ENCODE measurements at places on chromosomes 5 and 9.

GRCh38 chr5:142941245-142941644, 171.1 kb downstream of the ARHGAP26 start:
- DNase-seq = no peak

DNA sequence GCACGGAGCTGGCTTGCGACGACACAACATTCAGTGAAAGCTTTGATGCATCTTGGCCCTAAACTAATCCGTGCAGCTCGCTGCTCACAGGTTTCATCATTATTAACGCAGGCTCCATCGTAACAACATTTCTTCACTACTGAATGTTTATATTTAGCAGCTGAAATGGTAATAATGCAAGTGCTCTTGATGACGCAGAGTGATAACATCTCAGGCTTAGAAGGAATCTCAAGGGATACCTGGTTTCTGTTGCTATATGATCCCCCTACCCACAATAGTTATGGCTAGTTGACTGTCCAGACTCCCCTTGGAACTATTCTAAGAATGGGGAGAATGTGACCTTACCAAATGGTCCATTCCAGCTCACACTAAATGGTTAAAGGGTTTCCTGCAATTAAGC, 36.2 kb downstream of the C5 start:
- DNase-seq = no peak

DNA sequence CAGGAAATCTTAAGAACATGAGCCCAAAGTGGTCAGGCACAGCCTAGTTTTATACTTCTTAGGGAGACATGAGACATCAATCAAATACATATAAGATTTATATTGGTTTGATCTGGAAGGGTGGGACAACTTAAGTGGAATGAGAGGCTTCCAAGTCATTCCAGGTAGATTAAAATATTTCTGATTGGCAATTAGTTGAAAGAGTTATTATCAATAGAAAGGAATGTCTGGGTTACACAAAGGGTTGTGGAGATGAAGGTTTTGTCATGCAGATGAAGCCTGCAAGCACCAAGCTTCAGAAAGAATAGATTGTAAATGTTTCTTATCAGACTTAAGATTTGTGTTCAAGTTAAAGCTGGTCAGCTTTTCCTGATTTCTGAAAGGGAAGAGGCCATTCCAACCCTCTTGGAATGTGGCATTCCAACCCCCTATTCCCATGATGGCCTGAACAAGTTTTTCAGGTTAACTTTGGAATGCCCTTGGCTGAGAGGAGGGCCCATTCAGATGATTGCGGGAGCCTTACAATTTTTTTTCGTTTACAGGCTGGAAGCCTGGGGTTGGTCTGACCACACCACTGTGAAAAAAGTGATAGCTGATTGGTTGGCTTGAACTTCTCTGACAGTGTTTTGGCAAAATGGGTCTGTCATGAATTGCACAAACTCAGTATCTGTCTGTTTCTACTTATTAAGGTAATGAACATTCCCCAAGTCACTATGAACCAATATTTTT, 245.6 kb upstream of the RAI14 start:
- DNase-seq = no peak

- no peak for DNase-seq
Measured at GRCh38 chr9:104906441-104907277, 21.3 kb downstream of the ABCA1 start.

DNA sequence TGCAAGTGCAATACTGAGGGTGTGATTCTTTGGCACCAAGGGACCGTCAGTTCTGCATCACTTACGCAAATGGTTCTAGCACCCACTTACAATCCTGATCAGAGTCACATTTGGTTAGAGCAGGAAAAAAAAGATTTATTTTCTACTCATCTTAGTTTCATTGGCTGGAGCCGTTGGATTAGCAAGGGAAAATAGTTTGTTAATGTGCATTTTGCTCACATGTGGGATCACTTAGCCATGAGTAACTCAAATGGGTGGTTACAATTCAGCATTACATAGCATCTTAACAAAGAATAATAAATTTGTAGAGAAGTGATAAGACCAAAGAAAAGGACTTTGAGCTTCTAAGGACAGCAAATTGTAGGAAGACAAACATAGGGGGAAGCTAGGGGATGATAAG, 216.9 kb downstream of the AUH start:
- no peak for DNase-seq

DNA sequence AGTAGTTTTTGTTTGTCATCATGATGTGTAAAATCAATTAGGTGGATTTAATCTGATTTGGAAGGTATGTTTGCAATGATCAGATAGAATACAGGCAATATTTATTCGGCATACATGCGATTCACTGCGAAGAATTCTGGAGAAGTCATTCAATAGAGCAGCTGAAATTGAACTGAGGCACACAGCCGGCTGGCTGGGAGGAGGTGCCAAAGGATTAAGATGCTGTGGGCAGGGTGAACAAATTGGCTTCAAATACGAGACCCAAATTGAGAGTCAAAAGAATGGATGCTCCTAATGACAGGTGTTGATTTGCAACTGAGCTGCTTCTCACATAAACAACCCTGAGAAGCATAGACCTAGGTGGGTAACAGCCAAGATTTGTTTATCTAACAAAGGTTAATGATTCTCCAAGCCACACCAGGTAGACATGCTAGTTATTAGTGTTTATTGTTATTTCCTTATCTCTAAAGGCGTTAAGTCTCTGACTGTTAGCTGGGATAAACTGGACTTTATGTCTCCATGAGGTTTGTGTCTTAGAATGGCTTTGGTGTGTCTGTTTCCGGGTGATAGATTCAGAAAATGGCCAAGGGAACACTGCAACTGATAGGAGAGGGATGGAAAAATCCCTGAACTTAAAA, 55.3 kb upstream of the CLINT1 start:
- DNase-seq = no peak

DNA sequence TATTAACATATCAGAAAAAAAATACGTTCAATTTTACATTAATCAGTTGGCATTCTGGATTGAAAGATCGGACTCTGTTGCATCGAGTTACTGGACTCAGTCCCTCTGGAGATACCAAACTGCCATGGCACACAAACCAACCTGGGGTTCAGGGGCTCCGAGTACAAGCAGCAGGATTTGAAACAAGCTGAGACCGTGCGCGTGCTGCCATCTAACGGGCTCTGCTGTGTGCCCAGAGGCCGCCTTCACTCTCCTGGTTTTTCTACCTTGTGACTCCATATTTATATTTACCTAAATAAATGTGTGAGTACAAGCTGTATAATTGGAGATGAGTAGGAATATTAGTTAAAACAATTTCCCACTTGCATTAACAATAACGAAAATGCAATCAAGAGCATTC, 48.2 kb downstream of the ANXA1 start:
- DNase-seq = no peak

- DNase-seq = no peak
Measured at GRCh38 chr9:112552229-112553056, 65.8 kb downstream of the KIAA1958 start.

DNA sequence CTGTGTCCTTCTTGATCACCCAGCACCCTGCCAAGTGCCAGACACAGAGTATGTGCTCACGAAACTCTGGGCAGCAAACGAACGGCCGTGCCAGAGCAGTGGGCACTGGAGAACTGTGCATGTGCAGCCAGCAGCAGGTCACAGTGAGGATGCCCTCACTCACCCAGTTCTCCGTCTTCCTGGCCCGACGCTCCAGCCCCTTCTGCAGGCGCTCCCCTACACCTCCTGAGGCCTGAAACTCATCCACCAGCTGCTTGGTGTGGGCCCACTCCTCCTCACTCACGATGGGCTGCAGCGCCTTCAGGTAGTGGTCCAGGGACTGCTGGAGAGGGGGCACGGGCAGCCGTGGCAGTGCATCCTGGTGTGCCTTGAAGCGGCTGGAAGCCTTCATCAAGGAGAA, 2.9 kb downstream of the CRAT start:
- DNase-seq = no peak

GRCh38 chr5:176560364-176560763, 11.2 kb downstream of the CDHR2 start:
- DNase-seq = no peak

DNA sequence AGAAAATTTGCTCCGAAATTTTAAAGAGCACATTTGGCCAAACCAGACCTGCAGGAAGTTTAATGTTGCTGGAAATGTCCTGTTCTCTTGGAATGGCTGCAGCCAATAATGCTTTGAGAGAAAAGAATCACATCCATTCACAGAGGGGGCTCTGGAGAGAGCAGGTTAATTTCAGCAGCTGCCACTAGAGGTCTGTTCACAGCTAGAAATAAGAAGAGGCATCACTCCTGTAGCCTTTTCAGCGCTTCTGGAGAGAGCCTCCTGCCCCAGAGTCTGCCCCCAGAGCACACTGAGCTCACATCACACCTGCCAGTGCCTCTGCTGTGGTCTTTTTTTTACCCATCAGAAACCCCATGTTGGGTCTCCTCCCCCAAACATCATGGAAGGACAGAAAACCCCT, 124.8 kb upstream of the RAD23B start:
- DNase-seq = no peak

DNA sequence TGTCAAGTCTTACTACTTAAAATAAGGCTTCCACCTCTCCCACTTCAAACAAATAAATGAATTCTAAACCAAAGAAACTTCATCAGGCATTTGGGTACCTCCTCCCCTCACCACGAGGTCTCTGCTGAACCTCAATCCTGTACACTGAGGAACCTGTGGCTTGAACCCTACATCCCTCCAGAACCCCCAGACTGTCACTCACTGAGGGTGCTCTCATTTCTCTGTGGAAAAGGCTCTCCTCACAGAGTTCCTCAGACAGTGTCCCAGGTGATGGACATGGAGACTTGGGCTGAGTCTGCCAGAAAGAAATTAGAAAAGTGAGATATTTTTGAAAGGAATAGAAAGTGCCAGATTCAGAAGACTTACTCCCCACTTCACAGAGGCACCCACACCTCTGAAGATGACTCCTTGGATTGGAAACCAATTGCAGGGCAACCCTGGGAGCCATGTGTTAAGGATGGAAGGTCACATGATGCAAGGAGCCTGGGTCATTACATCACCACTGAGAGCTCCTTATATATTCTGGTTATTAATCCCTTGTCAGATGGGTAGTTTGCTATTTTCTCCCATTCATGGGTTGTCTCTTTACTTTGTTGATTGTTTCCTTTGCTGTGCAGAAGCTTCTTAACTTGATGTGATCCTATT, 19.8 kb downstream of the MLANA start:
- no peak for DNase-seq
